Mucosa of gallbladder (tissue), 1 donor: ENCODE measurements at places on chromosomes 4 and X. TPM values are rescaled to one million over a fixed set of nuclear protein-coding genes. Genes with fewer than 3 reads are reported as not detected.

DNA sequence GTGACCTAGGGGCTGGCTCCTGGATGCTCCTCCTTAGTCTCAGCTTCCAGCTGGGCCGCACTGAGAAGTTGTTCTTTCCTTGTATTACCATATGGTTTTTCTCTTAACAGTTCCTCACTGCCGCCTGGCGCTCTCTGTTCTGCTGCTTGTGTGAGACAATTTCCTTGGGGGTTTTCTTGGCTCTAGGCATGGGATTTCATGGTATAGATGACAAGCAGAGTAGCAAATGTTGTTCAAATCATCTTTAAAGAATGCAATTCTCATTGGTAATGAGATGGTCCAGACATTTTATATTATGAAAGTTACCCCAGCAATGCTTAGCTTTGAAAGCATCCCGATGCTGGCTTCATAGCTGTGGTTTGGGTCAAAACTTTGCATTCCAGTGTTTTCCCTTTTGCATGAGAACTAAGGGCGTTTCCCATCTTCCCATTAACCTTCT lies 37.6 kb downstream of the SEPTIN11 start:
- DNase-seq, result no peak

DNA sequence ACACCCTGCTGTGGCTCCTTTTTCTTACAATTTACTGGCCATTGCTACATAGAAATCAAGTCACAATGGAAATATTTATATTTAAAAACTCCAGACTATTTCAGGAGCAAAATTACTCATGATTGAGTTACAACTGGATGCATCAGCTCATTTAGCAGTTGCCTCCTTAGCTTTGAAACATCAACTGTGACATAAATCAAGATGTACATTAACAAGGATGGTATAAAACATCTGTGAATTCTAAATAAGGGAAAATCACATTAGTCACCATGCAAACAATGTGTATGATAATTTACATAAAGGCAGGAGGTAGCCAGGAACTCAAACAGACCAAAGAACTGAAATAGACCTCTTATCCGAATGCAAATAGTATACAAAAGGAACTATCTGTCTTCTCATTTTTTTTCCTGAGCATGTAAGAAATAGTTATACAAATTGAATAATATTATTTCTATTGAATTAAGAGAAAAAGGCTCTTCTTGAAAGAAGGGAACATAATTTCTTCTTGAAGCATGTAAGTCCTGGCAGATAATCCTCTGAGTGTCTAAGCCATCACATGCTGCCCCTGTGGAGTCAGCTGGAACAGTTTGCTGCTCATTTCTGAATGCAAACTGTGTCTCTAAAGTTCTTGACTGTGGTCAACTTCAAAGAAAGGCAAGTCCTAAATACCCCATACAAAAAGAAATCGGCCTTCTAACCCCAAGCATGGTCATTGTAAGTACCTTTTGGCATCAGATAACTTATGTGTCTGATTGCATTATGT lies 151.2 kb downstream of the NAA11 start:
- DNase-seq, result no peak

DNA sequence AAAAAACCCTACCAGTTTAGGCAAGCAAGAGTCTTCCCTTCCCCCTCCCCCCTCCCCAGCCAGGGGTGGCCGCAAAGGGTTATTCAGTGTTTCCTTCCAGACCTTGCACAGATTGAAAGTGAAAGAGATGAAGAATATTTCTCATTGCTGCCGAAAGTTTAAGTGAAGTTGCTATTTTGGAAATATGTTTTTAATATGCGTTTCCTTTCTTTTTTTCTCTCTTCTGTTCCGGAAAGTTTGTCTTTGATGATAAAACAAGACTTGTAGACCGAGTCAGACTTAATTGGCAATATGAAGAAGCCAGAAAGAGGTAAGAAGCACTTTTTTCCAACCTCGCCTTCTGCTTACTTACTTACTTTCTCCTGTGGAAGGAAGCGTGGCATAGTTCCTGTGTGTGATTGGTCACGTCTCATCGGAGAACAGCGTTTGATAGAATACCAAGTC lies 58.5 kb upstream of the CLCN4 start:
- no peak for DNase-seq

DNA sequence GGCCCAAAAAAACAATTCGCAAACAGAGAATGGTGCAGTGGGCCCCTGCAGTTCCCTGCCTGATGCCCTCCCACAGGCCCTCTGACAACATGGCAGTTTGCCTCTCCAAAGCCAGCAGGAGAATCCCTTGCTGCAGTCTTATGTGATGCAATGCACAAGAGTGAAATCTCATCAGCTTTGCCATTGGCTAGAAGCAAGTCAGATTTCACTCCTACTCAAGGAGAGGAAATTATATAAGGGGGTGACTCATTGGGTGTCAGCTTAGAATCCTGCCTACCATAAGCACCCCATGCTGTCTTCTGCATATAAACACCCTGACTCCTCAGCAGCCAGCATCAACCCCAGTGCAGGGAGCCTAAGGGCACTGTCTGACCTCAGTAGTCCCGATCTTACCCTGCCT lies 157.3 kb upstream of the LDB2 start:
- no peak for DNase-seq

DNA sequence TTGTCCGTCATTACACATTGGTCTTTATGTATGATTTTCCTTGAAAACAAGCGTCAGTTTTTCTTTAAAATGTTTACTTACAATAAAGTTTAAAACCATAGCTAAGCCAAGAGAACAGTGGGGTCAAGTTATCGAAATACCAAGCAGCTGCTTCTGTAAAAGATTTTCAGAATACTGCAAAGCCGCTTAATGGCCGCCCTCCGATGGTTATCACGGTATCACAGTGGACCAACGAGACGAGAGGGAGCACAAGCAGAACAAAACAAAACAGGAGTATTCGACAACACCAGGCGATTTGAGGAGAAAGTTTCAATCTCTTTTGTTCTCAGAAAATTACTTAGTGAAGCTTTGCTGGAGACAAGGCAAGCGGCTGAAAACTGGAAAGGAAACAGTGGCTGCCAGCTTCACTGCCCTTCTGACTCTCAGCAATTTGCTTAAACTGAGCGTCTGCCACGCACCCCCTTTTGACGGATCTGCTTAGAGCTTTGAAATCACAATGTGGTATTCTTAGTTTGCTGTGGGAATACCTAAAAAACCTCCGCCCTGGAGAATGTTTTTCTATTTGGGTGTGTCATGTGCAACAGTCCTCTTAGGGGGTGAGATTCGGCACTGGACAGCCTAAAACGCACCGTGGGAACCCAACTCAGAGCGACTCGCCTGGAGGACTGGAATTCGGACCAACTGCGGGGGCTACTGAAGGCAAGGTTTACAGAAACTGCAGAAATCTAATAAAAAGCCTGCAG lies 199.8 kb downstream of the NSUN7 start:
- DNase-seq, result no peak

GAGE12H gene
- not detected for total RNA-seq

PLXNB3 gene
- total RNA-seq, result 65.3 TPM

FAM13A gene
- 43.8 TPM for total RNA-seq

UGT2B7 gene
- 13.9 TPM for total RNA-seq

USP17L22 gene
- not detected for total RNA-seq
